ENCODE measurements at places on chromosomes 5 and 9.

DNA sequence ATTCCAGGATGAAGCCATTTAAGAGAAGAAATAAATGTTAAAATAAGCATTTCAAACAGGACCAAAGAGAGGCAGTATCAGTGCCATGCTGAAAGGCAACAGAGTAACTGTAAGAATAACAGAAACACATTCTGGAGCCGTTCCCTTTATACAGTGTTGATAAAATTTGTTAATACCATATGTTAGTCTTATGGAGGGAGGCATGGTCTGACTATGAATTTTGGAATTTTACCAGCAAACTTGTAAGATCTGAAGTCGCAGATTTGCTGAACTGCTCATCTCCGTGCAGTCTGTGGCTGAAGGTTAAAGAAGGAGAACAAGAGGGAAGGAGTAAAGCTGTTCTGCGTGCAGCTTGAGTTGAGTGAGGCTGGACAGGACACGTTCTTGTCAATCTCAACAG, 508.4 kb downstream of the NFIB start:
- DNase-seq = no peak

GRCh38 chr9:26974927-26975326, 18.7 kb downstream of the IFT74 start:
- no peak for DNase-seq

DNA sequence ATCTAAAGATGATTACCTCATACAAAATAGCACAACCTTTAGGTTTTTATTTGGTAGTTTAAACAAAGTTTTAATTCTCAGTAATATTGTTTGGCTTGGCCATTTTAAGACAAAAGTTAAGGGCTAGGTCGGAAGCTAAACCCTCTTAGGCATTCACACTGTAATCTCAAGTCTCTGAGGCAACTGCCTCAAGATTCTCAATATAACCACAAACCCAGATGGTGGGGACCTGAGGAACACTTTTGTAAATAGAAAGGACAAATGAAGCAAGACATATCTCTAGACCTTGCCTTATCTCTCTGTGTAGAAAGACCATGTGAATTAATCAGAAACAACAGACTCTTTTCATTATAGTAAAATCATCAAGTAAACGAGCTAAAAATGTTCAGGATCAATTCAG, 500.2 kb upstream of the CDH6 start:
- peak; percentile 42 for DNase-seq

- no peak for DNase-seq
Observed at GRCh38 chr9:133239533-133240090, 30.6 kb upstream of the OBP2B start.

DNA sequence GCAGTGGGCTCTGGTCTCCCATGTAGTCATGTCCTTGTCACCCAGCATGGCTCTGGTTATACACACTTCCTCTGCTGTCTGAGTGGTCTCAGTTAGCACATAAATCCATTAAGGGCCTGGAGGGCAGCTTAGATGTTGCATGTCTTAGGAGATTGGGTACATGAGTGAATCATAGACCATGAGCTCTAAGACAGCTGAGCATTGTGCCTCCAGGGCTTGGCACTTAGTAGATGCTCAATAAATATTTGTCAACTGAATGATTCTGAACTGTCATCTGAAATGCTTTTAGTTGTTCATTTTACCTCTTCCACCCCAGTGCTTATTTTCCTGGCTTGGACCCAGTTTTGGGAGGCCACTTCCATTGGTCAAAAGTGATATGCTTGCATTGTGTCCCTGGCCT, 135.6 kb downstream of the BOD1 start:
- DNase-seq = no peak

- DNase-seq = peak; percentile 26
Observed at GRCh38 chr5:124755565-124755964, 9.1 kb upstream of the ZNF608 start.

DNA sequence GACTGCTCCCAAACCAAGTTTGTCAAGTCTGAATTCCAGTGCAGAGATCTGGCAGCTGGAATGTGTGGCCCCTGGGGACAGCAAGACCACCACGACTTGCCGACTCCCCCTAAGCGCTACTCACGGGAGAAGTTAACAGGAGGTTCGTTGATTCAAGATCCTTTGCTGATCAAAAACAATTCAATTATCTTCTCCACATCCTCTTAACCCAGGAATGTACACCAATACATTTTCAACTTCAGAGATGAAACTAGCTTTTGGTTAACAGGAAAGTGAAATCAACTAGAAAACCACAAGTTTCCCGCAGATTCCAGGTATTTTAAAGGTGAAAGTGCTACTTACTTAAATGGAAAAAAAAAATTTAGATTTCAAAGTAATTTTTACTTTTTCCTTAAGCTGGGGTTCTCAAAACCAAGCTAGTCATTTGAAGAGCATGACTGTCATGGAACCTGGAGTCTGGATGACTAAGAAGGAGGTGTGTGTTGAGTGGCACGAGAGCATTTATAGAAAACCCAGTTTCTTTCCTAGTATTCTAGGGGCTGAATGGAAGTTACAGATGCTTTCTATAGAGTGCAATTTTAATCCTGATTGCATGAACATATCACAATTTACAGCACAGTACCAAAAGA, 257.5 kb upstream of the PANK3 start:
- DNase-seq = no peak

- DNase-seq = peak; percentile 64
Observed at GRCh38 chr9:116156621-116157314, 3.2 kb downstream of the PAPPA start.

GRCh38 chr5:149605998-149606724, 24.9 kb downstream of the ARHGEF37 start:
- no peak for DNase-seq

- no peak for DNase-seq
Observed at GRCh38 chr5:79224286-79224984, 11.5 kb upstream of the JMY start.

DNA sequence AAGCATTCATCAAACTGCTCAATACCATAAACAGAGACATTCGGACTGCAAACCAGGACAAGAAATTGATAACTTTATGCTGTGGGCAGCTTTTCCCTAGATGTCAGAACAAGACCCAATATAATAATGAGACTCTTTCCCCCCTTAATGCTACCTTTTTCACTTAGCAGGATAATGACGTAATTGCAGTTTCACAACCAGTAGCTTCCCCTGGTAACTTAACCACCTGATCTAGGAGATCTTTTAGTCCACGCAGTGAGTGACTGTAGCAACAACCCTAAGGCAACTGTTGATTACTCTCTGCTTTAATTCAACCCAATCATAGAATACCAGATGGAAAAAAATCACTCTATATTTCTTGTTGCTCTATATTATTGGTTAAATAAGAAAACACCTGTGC, 56.3 kb downstream of the APBA1 start:
- DNase-seq = no peak

GRCh38 chr9:93903886-93904648, 51.1 kb downstream of the BARX1 start:
- DNase-seq = no peak

DNA sequence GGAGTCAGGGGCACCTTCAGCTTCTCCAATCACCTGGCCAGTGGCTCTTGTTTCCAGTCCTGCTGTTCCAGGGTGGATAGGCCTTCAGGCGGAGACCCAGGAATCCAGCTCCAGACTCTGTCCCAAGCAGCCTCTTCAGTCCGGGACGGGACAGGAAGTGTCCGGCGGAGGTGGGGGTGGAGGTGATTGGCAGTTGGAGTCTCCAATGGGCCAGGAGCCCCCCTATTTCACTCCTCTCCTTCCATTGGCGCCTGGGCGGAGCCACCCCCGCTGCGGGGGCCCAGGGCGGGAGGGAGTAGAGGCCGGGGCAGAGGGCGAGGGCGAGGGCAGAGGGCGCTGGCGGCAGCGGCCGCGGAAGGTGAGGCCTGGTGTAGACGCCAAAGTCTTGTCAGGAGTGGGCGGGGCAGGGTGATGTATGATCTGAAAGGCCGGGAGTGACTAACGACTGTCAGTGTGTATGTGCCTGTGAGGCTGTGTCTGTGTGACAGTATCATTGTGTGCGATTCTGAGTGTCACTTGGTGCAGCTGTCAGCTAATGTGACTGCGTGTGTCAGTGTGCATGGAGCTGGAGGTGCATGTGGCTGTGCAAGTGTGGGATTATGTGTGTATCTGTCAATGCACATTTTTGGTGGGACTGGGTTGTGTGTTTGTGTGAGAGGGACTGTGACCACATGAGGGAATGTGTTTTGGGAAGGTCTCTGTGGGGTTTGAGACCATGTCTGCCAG, at the start of gene IL11RA:
TSS of gene IL11RA (plus strand) at position 310 of the 726 bp plus-strand sequence. CDS start 3,033 bp downstream, outside the sequence.
- peak; percentile 88 for DNase-seq

GRCh38 chr9:33446946-33447798, at the start of gene AQP3:
Gene AQP3, minus strand, starts transcription at chr9:33447593. Its CDS starts 63 bp downstream, at chr9:33447530.
- peak; percentile 86 for DNase-seq

DNA sequence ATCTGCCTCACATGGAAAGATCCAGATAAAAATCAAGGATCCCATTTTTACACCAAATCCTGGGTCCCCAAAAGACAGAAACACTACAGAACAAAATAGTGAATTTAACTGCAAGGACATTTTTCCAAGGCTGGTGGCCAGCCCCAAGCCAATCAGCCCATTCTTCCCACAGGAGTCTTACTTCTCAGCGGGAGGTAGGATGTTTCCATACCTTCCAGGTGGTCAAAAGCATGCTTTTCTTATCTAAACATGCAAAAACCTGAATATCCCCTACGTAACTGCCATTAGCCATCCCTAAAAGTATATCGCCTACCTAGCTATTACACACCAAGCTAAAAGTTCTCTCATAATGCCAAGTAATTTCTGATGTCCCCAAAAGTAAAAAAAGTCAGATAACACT, 20.6 kb downstream of the TMEM161B start:
- no peak for DNase-seq

- peak; percentile 74 for DNase-seq
Observed at GRCh38 chr5:152142840-152143469, 218.3 kb upstream of the GLRA1 start.

DNA sequence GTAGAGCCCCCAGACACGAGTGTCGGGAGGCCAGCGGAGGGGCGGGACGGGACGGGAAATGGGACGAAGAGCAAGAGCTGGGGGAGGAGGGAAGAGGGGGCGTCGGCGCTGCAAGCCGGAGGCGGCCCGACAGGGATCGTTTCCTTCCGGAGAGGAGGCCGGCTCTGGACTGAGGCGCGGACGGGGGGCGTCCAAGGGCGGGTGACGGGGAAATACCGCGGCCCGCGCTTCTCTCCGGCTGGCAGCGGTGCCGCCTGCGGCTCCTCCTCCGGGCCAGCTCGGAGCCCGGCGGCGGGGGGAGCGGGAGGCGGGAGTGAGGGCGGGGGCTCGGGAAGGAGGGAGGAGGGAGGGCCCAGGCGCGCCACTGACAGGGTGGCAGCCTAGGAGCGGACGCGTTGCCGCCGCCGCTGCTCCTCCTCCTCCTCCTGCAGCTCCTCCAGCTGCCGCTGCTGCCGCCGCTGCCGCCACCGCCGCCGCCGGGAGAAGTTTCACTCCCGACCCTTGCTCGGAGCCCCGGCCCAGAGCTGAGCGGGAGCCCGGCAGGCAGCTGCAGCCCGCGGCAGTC, at the start of gene CHSY3:
TSS of gene CHSY3 (plus strand) at position 364 of the 565 bp plus-strand sequence.
- DNase-seq = peak; percentile 94

DNA sequence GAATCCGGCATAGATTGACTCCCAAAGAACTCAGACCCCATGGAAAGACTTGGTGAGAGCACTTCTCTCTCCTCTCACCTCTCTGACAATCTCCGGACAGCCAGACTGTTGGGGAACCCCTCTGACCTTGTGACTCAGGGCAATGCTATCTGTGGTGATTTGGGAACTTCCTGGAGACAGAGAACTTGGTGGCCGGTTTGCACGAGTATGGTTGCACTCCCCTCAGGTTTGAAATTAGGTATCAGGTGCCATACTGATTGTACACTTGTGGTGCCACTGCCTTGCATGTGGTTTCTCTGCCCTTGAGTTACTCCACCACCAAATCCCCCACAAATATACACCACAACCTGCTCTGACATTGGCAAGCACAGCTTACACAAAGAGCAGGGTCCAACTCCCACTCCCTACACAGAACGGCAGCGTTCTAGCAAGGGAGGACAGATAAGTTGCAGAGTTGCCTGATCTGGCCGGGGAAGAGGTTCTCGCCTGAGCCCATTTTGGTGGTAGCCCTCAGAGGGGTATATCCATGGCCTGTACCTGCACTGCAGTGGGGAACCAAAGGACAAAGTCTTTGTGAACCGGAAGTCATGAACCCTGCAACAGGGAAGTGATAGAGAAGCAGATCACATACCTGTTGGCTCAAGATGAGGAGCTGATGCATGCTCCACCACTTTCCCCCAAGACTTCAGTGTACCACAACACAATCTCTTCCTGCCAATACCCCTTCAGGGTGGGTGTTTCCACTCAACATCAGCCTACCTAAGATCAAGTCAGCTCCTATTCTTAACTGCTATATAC, 255.1 kb downstream of the MCTP1 start:
- DNase-seq = no peak

DNA sequence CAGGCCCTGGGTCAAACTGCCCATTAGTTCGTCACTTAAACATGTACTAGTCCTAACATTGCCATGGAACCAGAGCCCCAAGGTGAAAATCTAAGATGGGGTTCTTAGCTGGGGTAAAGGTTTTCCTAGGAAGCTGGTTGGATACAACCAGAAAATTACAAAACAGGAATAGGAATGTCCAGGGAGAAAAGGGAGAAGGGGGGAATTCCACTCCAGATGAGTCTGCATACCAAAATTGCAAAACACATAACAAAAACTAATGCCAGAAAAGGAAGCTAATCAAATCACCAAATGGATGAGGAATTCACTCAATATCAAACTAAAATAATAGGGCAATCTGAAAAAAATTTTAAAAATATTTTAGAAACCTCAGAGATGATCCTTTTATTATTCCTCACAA, 396.2 kb downstream of the EFNA5 start:
- no peak for DNase-seq

DNA sequence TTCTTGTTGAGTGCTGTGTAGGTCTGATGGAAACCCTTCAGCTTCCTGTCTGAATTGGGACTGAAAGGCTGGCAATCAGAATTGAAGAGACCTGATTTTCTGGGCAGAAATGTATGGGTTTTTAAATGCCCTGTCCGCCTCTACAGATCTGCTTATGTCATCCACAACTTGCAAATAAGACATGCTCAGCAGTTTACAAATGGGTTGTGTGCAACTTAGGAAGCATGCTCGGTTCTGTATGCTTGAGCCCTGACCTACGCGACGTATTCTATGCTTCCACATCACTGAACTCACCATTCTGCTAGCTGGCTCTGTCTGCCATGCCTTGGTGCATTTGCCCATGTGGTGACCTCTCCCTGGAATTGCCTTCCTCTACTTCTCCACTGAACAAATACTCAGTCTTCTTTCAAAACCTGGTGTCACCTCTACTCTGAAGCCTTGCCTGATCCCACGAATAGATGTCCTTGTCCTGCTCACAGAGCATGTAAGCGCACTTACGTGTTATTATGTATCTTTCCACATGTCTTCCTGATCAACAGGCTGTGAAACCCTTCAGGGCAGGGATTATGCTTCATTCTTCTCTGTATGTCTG, 194.2 kb downstream of the ERCC6L2 start:
- no peak for DNase-seq

- peak; percentile 25 for DNase-seq
Observed at GRCh38 chr9:114988962-114989599, 58.7 kb upstream of the TNFSF8 start.

DNA sequence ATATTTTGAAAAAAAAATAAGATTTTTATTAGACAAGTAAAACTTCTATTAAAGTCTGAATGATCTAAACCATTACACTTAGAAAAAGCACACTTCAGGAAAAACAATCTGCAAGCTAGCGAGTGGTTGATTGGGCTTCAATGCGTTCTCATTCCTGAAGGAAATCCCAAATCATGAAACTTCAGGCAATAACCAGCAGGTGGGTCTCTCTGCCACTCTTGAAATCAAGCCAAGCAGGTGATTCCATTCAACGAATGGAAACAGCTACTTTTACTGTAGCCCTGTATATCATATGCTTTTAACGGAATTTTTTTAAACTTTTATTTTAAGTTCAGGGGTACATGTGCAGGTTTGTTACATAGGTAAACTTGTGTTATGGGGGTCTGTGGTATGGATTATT, 234.5 kb upstream of the TRPM3 start:
- peak; percentile 21 for DNase-seq
